IPS DF 19.7 (cell line): ENCODE measurements at places on chromosomes 6 and 20.

GRCh38 chr6:75217193-75217592, 11.3 kb upstream of the COL12A1 start:
- no peak for DNase-seq

DNA sequence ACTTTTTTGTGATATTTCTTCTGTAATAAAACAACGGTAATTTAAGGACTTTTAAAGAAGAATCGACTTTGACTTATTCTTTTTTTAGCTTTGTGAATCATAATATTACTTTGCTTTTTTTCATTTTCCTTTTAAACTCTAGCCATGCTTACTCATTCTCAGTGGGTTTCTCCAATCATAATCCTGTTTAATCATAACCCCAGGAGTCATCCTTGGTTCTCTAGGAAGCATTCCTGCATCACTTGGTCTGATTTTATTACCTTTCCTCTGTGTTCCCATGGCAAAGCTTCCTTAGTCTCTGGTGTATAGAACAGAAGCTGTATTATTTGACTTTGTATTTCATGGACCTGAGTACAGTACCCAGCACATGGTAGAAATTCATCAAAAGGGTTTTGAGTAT, 223.5 kb downstream of the CDKAL1 start:
- no peak for DNase-seq

DNA sequence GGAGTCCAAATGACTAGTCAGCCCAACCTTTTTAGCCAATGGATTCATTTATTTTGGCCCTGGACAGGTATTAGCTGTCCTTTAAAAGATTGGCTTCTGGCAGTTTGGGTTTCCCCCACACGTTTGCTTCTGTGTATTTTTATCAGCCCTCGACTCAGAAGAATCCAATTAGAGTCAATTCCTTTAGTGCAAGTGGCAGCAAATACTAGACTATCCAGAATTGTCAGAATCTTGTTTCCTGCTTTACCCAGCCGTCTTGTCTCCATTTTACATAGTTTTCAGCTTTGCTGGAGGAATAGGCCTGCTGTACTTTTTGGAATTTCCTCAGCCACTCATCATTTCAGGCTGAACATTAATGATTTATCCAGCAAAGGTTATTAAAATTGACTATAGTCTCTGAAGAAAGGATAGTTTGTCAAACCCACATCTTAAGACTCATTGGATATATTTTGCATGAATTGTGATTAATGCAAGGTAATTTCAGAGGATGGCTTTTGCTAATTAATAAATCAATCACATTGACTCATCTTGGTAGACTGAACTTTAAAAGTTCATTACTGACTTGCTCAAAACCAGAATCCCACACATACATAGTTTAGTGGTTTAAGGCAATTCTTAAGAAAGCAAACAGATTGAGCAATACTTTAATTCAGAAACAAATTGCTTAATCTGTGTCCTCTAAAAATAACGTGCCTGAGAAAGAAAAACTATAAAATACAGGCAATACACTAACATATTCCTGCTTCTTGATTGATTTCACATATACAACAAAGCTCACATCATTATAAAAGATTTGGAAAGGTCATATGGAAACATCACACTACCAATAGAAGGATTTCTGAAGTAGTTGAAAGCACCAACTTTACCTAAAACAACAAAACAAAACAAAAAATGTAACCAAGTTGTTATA, 62.9 kb upstream of the ZNF217 start:
- DNase-seq, result no peak

GRCh38 chr6:157667211-157668008, 155.6 kb upstream of the SNX9 start:
- peak; percentile 20 for DNase-seq

- no peak for DNase-seq
Measured at GRCh38 chr6:156954816-156955215, 177.6 kb downstream of the ARID1B start.

DNA sequence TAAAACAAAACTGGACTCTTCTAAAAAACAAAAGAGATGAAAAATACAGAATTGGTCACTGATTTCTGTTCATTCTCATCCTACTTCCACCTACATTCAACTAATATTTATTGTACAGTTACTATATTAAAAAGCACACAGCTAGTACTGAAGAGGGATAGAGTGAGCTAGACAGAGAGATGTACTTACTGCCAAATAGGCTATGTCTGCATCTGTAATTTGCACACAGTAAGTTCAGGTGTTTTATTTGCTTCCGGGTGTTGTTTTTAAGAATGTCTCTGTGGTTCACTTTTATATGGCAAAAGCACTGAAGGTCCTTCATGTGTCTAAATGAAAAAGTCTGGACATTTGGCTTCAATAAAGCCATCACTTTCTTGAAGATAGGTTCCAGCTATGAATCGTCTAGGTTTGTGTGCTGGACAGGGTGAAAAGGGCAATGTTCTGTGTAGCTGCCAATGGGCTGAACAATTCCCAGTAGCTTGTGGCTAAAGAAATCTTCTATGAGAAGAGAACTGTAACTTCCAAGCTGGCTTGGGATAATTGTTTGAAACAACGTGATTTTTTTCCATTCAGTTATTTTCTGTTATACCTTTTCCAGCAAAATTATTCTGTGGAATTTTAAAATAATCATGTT, 47.3 kb downstream of the EPB41L2 start:
- DNase-seq, result no peak

DNA sequence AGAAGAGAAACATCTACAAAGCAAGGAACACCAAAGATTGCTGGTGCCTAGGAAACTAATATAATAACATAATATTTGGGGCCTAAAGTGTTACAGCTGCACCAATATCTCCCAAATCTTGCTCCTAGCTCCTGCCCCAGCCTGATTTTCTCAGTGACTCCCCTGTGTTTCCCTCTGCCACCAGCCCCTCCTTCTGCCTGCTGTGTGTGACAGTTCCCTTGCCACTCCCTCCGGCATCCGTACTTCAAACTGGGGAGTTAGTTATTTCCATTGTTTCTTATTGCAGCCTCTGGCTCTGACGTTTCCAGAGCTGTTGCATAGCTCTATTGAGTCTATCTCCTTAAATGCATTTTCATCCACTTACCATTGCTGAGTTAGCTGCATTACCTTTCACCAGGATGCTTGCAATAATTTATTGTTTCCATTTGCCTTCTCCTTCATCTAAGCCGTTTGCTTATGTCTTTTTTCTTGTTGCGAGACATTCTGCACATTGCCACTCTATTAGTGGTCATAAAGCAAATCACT, 43.1 kb downstream of the ESR1 start:
- DNase-seq, result no peak

GRCh38 chr6:146041282-146041681, 12.4 kb downstream of the GRM1 start:
- no peak for DNase-seq

DNA sequence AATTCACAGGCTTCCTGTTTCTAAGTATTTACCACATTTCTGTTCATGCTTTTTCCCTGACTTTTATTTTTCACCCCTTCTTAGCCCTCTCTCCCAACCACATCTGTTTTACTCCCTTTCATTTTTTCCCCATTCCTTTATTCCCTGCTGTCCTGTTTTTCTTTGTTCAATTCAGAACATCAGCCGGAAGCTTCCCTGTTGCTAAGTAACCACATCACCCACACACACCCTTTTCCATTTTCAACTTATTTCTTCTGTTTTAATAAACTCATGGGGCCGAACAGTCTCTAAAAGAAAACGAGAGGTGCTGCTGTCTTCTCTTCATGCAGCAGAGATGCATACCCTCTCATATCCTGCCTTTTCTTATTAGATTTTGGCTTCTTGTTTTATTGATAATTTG, 53.5 kb upstream of the CEP85L start:
- no peak for DNase-seq

DNA sequence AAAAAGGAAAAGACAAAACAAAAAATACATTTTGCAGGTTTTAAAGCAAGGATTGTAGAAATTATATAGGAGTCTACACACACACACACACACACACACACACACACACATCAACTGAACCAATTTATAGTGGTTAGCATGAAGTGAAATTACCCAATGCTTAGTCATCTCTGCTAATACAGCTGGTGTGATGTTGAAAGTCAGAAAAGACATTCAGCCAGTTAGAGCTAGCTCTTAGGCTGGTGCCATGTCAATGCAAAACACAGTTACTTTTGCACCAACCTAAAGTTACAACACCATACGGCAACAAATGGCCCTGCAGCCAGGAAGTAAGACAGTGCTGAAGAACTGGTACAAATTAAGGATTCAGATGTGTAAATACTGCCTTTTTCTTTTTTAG, 15.2 kb downstream of the FAM210B start:
- DNase-seq, result no peak

GRCh38 chr20:34475979-34476736, 40.1 kb upstream of the DYNLRB1 start:
- DNase-seq, result no peak

DNA sequence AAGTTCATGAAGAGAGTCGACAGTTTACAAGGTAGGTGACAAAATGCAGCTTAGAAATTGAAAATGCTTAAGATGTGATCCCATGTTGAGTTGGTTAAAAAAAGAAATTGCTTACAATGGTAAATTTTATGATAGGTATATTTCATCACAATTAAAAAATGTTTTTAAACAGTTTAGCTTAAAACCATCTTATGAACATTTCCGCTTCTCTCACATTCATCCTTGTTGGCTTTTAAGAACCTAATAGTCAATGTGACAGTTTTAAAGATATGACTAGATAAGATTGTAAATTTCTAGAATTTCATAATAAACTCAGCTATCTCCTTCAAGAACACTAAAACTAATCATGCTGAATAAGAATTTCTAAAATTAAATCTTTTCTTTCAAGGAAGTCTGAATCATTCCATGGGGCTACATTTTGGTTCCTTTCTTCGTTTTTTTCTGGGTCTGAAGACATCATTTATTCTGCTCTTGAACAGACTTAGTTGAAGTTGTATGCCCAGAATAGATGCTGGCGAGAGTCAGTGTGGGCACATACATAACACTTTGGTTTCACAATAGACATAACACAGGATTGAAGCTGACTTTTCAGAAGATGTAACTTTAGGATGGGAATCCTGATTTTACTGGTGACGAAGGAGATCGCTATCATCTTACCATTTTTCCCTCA, 35.9 kb upstream of the LTV1 start:
- no peak for DNase-seq

GRCh38 chr6:7528565-7528964, 12.9 kb upstream of the DSP start:
- DNase-seq, result no peak

- DNase-seq, result no peak
Measured at GRCh38 chr20:3973705-3974104, 41.7 kb downstream of the RNF24 start.

DNA sequence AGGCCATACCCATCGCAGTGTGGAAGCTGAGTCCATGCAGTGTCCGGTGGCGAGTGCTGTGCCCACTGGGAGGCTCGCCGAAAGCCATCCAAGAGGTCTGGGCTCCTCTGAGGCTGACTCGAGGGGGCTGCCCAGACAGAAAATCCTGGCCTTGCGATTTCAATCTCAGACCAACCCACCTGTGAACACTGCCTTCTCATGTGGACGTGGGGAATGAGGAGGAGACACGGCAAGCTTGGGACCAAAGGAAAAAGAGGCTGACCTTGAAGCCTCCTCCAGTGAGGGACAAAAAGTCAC, 157.2 kb upstream of the AFDN start:
- DNase-seq, result no peak

DNA sequence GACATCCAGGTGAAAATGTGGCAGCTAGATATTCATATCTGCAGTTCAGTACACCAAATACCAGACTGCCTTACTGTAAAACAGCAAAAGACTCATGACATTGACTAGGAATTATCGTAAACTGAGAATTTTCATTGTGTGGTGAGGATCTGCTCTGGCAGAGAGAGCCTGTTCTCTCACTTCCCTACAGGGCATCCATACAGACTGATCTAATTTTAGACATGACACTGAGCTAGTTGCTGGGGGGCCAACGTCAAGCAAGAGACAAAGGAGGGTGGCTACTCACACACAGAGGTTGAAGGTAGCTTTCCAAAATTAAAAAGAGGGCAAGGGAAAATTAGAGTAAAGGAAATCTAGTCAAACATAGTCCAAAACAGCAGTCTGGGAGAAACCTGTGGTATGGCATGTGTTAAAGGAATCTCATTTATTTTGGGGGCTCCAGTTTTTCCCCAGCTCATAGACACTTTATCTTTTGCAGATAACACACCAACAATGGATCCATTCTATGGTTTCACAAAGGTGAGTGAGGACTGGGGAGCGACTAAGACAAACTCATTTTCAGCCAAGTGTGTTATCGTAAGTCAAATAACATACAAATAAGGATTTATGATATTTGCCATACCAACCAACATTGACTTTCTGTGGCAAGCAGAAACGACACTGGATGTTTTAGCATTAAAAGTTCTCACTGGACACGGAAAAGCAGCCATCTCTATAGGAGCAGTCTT, 36.6 kb upstream of the NHSL1 start:
- DNase-seq, result no peak

DNA sequence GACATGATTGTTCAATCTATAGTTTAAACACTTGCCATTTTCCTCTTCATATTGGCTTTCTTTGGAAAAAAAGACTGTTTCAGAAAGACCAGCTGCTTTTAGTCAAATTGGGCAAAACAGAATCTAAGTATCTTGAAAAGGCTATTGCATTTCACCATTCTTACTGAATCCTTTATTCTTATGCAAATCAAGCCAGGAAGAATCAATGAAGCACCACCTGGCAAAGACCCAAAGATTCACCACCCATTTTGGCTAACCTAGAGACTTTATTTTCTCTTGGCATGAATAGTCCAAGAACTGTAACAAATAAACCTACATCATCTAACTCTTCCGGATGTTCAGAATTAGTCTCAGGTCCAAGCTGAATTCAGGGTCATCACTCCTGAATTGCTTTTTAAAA, 71.3 kb upstream of the EYA4 start:
- no peak for DNase-seq

- DNase-seq, result no peak
Measured at GRCh38 chr6:93555292-93555691, 135.9 kb upstream of the EPHA7 start.

GRCh38 chr6:95959261-95959660, 56.5 kb upstream of the FUT9 start:
- no peak for DNase-seq
